ENCODE measurements at places on chromosomes 3 and 15.

- no peak for DNase-seq
Observed at GRCh38 chr15:43283526-43283925, 16.8 kb upstream of the TGM5 start.

DNA sequence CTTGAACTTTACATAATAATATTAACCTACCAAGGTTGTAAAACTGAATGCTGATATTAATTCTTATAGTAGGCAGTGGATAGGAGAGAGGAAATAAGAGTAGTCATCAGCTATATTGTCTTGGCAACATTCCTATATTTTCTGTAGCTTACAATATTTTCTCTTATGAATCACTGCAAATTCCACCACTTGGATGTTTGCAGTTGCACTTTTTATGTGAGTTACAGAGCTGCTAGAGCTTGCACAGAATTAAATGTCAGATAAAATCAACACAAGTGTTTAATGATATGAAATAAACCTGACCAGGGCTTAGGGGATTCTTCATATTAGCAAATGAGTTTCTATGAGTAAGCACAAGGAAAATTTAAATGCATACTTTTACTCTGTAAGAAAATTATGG, 1710.1 kb downstream of the SI start:
- no peak for DNase-seq

DNA sequence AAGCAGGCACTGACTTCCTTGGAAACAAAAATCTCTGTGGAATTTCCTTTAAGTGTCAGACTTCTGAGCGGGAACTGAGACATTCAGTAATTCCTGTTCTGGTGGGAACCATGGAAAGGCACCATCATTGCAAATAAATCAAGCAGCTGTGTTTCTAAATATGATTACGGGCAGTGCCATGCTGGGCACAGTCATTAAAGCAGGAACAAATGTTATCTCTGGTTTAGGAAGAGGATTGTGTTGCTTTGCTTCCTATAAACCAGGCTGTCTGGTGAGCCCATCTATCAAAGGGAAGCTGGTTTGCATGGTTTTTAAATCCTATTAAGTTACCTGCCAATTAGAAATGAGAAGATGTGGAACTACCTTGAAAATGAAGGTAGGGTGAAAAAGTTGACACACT, 86.7 kb downstream of the EBLN2 start:
- DNase-seq, result no peak

DNA sequence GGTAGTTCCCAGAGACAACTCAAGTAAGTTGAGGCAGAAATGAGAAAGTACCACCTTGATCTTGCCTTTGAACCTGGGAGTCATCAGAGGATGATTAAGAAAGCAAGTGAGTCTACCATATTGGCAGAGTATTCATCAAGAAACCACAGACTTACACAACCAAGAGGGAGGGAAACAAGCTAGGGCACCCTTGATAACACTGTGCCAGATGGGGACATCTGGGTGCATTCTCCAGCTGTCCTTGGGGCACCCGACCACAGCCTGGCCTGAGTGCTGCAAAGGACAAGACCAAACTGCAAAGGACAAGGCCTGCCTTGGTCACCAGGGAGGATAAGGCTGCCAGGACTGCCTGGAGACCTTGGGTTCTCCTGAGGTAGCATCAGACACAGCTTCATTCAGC, 553.6 kb downstream of the EPHB1 start:
- no peak for DNase-seq

GRCh38 chr3:195401943-195402342, 40.9 kb downstream of the ACAP2 start:
- no peak for DNase-seq

DNA sequence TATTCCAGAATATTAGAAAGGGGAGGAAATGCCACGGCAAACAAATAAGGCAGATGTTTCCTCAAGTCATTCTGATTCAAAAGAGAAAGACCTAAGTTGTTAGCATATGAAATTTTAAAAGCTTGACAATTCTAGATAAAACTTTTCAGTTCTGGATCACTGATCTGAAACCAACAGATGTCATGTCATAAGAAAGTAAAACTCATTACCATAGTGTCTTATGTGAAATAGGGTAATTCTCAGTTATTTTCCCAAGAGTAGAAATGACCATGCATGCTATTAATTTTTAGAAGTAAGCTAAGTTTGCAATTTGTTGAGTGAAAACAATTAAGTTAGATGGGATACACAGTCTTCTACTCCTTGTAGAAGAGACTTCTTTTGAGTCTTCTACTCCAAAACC, 630.3 kb downstream of the NAALADL2 start:
- DNase-seq, result no peak

DNA sequence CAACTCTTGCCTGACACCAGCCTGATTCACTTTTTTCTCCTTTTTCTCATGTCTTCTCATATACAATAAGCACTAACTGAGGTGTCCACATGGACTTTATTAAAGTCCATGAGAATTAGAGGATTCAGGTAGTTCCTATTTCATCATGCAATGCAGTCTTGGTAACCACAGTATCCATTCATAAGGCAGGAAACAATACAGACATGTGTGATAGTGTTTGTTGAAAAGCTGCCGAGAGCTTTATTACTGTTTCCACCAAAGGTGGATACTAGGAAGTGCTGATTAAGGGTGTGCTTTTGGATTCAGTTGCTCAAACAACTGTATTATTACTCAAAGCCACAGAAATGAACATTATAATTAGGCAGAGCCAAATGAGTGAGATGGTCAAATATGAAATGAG, 5.3 kb downstream of the CASR start:
- no peak for DNase-seq

DNA sequence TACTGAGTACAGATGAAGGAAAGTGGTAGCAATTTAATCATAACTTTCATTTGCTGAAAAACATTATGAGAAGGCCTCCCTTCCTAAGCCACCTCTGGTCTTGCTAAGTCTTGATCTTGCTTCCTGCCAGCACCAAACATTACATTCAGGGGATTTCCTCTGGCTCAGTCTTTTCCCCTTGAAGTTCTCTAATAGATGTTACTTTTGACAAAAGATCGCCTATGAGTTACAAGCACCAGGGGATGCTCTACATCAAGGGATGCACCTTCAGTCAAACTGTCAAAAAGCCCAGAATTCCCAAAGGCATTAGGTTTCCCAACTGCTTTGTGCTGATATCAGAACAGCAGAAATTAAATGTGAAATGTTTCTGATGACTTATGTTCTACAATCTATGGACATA, 47.3 kb downstream of the AQP9 start:
- DNase-seq, result no peak

GRCh38 chr15:91516866-91517265, 336.6 kb upstream of the SLCO3A1 start:
- no peak for DNase-seq

- DNase-seq, result no peak
Observed at GRCh38 chr3:102090721-102091045, 241.4 kb downstream of the NFKBIZ start.

DNA sequence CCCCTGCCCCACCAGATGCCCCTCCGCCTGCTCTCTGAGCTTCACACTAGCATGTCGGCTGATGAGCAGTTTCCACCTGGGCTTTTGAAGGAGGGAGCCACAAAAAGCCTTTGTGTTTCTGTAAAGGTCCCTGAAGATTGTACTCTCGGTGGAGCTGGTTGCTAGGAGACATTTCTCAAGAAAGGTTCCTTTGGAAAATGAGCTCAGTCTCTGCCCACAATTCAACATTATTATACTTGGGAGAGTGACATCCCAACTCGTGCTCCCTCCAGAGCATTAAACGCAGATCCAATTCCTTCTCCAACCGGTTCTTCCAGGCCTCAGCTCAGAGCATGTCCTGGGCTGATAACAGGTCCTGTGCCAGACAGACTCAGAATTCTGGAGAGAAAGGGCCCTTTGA, 26.8 kb upstream of the FAM107A start:
- no peak for DNase-seq

DNA sequence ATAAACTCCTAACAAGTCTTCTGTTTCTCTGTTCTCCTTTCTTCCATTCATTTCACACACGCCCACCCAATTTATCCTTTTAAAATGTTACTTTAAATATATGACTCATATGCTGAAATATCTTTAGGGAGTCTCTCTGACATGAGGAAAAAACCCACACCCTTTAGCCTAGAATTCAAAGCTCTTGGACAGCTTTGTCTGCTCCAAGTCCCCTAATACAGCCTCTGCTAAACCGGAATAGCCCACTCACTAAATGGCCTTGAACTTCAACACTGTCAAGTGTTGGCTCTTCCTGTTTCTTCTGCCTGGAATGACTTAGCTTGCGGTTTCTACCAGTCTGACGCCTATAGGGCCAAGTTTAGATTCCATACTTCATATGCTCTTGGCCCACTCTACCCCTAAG, 3.3 kb upstream of the CD96 start:
- DNase-seq, result no peak

Data from activated CD4-positive, alpha-beta T cell treated with anti-CD3 and anti-CD28 coated beads, Interleukin-2, amount 50 U/mL, for 4 hours (primary cell).